ENCODE measurements at places on chromosomes 7 and 10. TPM values are rescaled to one million over a fixed set of nuclear protein-coding genes. Genes with fewer than 3 reads are reported as not detected.

WDFY4 gene
- not detected for total RNA-seq

VWC2 gene
- total RNA-seq, result not detected

SPDYE6 gene
- not detected for total RNA-seq

AP3M1 gene
- 12.5 TPM for total RNA-seq

FAM13C gene
- 0.16 TPM for total RNA-seq

ZNF33A gene
- total RNA-seq, result 9.2 TPM

OR2A7 gene
- not detected for total RNA-seq

RSPH10B2 gene
- total RNA-seq, result 0.11 TPM

HGF gene
- not detected for total RNA-seq

FKBP6 gene
- not detected for total RNA-seq

SEMA3E gene
- 0.61 TPM for total RNA-seq

CROT gene
- total RNA-seq, result 5.7 TPM

OR13A1 gene
- total RNA-seq, result not detected

OR2A12 gene
- total RNA-seq, result not detected

TACR2 gene
- not detected for total RNA-seq

OR2A42 gene
- not detected for total RNA-seq

ARHGAP22 gene
- 3.7 TPM for total RNA-seq

SEMA3D gene
- 3.9 TPM for total RNA-seq

NEBL gene
- 2.2 TPM for total RNA-seq

ACSM6 gene
- total RNA-seq, result not detected

PDE6C gene
- total RNA-seq, result not detected

ACHE gene
- not detected for total RNA-seq

LGI1 gene
- total RNA-seq, result not detected

C7orf57 gene
- 0.32 TPM for total RNA-seq

AOAH gene
- total RNA-seq, result not detected

SPAM1 gene
- not detected for total RNA-seq

PDIA4 gene
- 160 TPM for total RNA-seq

CPN1 gene
- 8.6 TPM for total RNA-seq

STOX1 gene
- 0.21 TPM for total RNA-seq

ETV1 gene
- total RNA-seq, result 18.7 TPM

ANKRD30A gene
- 7.1 TPM for total RNA-seq

LDB3 gene
- total RNA-seq, result not detected

HMX2 gene
- not detected for total RNA-seq

NUTM2D gene
- 1.7 TPM for total RNA-seq

CYP2E1 gene
- total RNA-seq, result 6.4 TPM

AGR2 gene
- total RNA-seq, result not detected

MAT1A gene
- total RNA-seq, result 0.19 TPM

MYH16 gene
- 0.87 TPM for total RNA-seq

GIMAP8 gene
- total RNA-seq, result not detected

VAX1 gene
- total RNA-seq, result 0.41 TPM

NKX6-2 gene
- total RNA-seq, result not detected
